ENCODE measurements at places on chromosomes 2 and 18. TPM values are rescaled to one million over a fixed set of nuclear protein-coding genes. Genes with fewer than 3 reads are reported as not detected.

DNA sequence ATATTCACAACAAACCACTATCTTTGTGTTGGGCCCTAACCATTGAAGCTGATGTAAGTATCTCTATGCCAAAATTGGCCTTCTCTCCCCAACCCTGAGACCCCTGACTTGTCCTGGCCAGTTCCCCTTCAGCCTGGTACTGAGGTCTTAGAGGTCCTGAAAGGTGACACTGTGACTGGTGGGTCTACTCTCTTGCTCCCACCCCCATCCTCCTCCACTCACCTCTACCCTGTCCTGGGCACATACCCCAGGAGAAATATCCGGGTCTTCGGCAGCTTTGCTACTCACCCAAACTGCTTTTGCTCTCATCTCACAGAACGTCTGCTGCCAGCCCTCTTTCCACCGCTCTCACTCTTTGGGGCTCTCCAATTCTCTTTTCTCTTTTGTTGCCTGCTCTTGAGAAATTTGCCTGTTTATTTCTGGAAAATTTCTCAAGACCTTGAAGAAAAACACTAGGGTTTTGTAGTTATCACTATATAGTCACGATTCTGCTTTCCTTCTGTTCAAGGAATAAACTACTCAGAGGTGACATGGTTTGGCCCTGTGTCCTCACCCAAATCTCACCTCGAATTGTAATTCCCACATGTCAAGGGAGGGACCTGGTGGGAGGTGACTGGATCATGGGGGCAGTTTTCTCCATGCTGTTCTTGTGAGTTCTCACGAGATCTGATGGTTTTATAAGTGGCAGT, 133.8 kb upstream of the PKDCC start:
- no peak for DNase-seq

GRCh38 chr2:157905092-157905491, 29.0 kb upstream of the ACVR1 start:
- DNase-seq = no peak

- DNase-seq = no peak
Observed at GRCh38 chr2:17571681-17572080, 31.2 kb downstream of the VSNL1 start.

GRCh38 chr2:10526281-10527000, 78.3 kb upstream of the ODC1 start:
- DNase-seq = no peak

Gene CYBRD1
- polyA plus RNA-seq = 42.4 TPM

Measured in renal cortex interstitium (tissue), 15 donors.